Tibial nerve (tissue), 4 donors: ENCODE measurements at places on chromosomes 12 and 14.

DNA sequence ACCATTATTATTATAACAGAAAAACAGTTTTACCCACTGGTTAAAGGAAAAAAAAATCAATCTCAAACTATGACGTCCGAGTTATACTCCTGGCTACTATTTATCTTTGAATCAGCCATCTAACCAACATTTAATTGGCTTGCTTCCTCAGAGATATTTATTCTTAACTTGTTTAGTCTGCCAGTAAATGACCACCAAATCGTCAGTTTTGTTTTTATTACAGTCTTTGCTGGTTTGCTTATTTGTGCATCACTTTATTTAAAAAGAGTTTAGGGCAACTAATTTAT is 71.2 kb downstream of the RASSF8 start:
- DNase-seq, result no peak

GRCh38 chr14:29454026-29454693 is 473.5 kb downstream of the PRKD1 start:
- no peak for DNase-seq

GRCh38 chr14:78535041-78535440 is 364.9 kb downstream of the NRXN3 start:
- no peak for DNase-seq

GRCh38 chr14:74954232-74954946 is 1.0 kb downstream of the PGF start:
- no peak for DNase-seq

DNA sequence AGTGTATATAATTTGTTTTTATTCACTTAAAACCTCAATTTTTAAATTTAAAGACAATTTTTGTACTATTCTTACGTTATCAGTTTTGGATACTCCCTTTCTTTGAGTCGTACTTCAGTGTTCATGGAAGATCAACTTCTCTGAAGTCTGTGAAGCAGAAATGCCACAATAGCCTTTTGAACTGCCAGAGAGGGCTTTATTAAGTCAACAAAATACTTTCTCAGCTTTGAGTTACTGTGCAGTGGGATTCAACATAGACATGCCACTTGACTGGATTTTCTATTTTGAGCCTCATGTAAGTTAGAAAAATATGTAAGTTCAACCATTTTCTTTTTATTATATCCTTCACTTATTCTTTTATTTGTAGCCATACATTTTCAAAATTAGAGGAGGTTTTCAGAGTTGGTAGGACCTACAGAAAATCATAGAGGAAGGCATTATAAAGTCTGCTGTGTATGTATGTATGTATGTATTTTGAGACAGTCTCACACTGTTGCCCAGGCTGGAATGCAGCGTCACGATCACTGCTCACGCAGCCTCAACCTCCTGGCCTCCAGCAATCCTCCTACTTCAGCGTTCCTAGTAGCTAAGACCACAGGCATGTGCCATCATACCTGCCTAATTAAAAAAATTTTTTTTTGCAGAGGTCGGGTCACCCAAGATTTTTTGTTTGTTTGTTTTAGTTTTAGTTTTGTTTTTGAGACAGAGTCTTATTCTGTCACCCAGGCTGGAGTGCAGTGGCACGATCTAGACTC is 31.3 kb upstream of the BCAT1 start:
- no peak for DNase-seq

DNA sequence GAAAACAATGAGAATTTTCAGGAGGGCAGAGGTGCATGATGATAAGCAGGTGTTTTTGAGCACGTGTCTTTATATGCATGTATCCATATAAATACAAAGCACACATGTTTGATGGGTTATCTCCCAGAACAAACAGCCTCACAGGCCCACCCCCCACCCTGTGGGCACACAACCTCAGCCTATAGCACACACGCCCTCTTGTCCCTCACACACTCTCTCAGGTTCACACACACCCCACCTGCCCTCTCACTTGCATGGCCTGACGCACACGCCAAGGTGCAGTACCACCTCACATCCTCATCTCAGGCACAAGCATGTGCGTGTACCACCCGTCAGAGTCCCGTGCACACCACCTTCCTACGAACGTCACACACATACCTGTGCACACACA is 8.6 kb upstream of the KRT8 start:
- no peak for DNase-seq

GRCh38 chr12:117141097-117141898 is 42.1 kb upstream of the TESC start:
- no peak for DNase-seq

DNA sequence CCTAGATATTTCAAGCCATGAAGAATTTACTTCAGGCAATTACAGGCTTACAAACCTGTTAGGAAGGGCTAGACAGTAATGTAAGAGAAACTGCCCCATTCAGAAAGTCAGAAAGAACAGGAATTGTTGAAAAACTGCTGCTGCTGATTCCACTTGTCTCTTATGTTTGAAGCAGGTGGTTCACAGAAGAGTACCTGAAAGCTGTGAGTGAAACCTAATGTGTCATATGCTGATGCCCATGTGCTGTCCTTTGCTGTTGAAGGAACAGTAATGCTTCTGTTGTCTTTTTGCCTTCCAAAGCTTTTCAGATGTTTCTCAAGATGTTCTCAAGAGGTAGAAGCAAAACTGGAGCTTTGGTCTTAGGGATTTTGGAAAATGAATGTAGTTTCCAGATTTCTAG is 39.0 kb downstream of the MNAT1 start:
- DNase-seq, result no peak

DNA sequence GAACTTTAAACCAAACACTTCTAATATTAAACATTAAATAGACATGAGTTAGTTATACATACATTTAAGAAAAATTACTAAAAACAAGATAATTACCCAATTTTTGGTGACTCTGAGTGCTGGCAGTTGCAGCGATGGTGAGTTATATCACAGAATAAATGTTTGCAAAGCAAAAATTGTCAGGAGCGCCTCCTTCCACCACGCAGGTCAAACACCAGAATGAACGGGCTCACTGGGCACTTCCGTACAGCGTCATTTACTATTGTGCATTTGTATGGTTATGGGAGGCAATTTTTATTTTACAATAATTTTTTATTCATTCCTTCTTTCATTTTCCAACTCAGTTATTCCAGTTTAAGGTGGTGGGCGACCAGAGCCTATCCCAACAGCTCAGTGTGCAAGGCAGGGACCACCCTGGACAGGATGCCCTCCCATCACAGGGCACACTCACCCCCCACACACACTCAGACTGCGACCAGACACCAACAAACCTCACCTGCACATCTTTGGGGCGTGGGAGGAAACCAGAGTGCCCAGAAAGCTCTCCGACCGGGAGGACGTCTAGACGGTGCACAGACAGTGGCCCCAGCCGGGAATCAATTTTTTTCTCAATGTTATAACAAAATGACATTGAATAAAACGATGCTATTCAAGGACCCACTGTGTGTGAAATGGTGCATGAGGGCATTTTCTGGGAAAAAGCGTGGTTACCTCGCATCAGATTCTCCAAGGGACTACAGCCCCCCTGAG is 67.2 kb downstream of the TESC start:
- no peak for DNase-seq

DNA sequence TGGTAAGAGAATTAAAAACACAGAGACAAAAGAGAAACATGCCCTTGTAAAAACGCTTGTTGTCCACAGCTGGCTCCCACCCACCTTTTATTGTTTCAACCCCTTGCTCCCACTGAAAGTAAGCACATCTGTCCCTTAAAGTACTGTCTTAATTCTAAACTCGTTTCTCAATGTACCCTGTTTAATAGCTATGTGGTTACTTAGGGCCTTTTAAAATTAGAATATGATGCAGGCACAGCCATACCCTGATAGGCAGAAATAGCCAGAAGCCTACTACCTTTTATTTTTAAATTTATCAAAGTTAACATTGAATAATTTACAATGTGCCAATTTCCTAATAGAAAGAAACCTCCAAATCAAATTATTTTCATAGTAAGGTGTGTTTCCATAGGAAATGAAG is 4.0 kb upstream of the MGAT4C start:
- DNase-seq, result no peak

DNA sequence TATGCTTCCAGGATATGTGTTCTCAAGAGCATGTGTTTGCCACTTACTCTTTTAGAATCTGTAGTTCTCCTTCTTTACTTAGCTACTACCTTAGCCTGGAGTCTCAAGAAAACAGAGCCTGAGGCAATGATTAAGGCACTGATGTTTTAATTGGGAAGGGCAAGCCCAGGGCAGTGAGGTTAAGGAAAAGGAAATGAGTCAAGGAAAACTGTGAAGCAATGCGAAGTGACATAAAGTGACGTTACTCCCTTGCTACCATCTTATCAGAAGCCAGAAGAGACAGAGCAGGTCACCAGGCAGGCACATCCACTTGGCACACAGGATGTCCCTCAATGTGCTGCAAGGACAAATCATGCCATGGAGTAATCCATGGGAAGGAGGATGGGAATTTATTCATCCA is 11.3 kb upstream of the EML5 start:
- no peak for DNase-seq

- peak; percentile 51 for DNase-seq
Measured at GRCh38 chr12:65881348-65881961, 57.2 kb downstream of the HMGA2 start.

DNA sequence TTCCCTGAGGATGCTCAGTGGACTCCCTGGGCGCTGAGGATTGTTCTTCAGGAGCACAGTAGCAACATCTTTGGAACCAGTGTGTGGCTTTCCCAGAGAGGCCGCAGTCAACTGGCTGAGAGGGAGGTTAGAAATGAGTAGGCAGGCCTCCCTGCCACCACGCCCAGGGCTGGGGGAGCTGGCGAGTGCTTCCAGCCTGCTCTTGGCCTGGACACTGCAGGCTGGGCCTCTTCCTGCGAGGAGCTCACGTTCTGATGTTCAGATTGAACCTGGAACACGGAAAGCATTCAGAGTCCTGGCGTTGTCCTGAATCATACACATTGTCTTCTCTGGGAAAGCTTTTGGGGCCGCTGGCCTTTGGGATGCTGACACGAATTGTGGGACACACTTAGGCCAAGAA is 15.6 kb downstream of the TSPAN9 start:
- no peak for DNase-seq

DNA sequence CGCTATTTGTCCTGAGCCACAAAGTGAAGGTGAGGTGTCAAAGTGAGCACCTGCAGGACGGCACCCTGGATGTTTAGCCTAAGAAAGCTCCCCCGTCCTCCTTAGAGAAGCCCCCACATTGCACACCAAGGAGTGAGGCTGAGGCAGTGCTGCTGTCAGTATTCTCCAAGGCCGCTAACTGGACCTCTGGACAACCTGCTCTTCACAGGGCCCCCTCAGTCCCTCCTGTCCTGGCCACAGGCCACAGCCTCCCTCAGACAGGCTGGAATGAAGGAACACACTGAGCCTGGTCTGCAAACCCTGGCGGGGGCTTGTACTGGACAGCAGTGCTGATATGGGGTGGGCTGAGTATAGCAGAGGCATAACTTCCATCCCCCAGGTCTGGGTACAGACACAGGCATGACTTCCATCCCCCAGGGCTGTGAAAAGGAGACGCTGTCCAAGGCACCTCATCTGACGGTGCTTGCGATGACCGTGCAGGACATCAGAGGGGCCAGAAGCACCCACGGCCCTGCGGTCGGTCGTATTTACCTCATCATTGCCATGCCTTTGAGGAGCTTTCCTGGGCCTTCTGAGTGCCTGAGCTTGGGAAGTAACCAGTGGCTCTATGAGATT is 82.4 kb upstream of the DIO3 start:
- DNase-seq, result no peak

GRCh38 chr14:99579120-99579836 is 24.7 kb downstream of the CCDC85C start:
- no peak for DNase-seq

DNA sequence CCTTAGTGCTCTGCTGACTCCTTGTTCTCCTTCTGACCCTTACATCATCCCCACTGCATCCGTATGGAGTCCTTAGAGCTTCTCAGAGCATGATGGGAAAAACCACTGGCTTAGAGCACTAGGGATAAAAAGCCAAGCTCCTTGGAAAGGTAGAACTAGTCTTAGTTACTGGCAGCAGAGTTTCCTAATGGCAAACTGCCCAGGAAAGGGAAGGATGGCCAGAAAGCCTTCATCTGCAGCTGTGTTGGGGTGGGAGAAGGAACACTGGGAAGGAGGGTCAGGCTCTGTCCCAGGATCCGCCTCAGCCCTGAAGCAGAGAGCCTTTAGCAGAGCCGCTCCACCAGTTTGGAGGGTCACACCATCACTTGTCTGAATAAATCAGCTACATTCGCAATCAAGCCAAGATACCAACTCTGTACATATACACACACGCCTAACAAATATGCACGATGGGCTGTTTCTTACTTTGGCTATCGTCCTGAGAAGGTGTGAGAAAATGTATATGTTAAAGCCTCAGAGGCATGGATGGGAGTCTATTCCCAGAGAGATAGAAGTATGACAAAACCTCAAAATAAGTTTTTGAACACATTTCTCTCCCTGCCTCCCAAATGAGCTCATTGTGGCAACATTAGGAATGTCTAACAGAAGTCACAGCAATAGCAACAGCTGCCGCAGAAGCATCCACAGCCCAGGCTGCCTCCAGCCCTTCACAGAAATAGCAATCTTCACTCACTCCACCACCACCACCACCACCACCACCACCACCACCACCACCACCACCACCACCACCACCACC is 18.6 kb upstream of the GALNT8 start:
- peak; percentile 11 for DNase-seq

DNA sequence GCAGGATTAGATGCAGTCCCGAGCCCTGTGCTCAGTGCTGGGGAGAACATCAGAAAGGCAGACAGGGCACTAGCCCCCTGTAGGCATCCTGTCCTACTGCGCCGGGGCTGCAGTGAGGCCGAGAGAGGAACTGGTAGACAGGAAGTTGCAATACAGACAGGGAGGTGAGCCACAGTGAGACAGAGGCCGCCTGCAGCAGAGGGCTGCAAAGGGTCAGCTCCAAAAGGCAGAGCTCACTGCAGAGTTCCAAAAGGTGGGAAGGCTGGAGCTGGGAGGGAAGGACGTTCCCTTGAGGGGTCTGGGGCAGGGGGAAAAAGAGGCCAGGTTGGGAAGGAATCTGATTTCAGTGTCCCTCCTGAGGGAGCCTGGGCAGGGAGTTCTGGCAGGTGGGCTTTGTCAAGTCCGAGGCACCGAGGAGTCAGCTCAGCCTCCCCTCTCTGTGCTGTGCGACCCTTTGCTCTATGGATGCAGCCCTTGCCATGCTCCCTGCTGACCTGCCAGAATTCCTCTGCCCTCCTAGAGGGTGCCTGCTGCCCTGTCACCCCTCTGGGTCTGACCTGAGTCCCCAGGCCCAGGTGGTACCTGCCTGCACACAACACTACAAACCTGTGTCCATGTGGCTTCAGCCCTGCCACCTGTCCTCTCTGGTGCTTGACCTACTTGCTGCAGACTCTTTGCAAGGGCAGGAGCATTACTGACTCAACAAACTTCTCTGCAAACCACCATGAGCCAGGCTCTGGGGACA is 63.5 kb downstream of the PRMT8 start:
- no peak for DNase-seq

GRCh38 chr12:41189395-41190251 is 1.5 kb downstream of the PDZRN4 start:
- DNase-seq, result peak; percentile 12
